ENCODE measurements at places on chromosomes 7 and 10. TPM values are rescaled to one million over a fixed set of nuclear protein-coding genes. Genes with fewer than 3 reads are reported as not detected.

GRCh38 chr10:35316218-35316967 is 19.9 kb upstream of the CCNY start:
- no peak for DNase-seq

DNA sequence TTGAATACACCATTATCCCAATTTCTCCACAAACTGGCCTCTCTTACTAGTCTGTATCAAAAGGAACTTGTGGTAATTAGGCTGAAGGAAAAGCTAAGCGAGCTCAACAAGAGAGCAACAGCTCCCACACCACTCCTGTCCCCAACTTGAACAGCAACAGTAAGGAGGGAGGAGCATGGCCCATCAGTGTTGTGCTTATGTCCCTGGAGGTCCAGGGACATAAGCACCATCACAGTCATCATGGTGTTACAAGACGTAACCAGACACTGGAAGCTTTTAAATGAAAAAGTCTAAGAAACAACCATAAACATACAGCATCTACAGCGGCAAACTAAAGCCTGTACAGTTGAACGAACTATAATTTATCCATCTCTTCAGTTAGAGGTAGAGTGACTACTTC is 989 bp downstream of the ERLIN1 start:
- DNase-seq: peak; percentile 12

DNA sequence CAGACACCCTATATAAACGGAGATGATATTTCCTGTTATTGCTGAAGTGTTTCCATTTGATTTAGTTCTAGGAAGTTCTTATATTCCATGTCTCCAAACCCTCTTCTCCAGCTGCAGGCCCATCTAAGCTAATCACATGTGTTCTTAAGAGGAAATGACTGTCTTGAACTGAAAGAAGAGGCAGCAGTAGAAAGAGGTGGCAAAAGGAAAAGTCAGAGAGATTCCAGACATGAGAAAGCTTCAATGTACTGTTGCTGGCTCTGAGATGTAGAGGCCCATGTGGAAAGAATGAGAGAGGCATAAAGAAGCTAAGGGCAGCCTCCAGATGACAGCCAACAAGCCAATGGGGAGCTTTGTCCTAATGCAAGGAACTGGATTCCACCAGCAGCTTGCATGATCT is 287.2 kb downstream of the GFRA1 start:
- no peak for DNase-seq

GRCh38 chr7:115356139-115356746 is 434.3 kb downstream of the MDFIC start:
- peak; percentile 21 for DNase-seq

DNA sequence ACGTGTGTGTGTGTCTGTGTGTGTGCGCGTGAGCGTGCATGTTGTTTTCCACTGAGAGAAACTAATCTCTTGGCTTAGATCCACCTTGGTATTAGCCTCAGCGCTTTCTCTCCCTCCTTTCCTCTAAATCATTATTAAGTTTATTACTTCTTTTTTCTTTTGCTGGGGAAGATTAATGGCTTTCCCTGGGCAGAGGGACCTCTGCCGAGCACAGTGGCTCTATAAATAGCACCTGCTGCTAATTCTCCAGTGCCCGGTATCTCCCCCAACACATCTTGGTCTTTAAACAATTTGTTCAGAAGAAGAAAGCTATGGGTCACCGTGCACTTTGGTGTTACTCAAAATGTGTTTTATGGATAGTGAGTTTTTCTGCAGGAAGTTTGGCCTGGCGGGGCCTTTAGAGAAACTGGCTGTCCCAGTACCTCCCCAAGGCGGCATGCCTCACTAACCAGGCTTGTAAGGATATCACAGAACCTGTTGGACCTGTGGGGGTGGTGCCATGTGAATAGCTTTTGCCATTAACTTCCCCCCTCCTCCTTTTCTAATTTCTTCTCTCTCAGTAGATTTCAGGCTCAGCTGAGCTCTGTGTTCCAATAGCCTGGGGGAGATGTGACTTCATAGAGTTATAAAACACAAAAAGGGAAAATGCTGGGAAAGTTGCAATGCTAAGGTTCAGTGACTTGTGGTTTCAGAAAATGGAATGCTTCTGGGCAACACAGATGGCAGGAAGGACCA is 70.1 kb upstream of the RAB11FIP2 start:
- no peak for DNase-seq

DNA sequence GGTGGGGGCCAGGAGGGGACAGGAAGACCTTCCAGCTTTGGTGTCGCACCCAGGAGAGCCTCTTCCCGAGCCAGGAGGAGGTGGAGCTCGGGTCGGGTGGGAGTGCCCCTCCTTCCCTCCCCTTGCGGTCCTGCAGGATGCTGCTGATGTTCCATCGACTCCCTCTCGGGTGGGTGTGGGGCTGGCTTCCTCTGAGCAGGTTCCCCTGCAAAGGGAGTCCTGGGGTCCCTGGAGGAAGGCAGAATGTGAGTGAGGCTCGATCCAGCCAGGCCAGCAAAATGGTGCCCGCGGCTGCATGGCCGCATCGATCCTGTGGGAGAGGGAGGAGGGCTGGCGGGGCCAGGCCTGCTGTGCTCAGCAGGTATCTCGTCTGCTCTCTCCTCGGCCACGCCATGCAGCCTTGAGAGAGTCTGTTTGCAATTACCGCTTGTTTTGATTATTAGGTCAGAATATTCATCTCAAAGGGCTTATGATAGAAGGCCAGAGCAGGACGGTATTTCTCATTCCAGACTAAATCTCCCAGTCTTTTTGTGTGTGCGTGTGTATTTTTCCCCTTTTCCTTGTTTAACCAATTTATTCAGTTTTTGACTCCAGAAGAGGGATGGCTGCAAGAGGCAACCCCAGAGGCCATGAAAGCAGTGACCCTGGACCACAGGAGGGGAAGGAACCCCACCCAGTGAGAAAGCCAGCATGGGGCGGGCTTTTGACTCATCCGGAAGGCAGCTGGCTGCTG is 137.3 kb upstream of the ZMIZ1 start:
- DNase-seq: no peak

DNA sequence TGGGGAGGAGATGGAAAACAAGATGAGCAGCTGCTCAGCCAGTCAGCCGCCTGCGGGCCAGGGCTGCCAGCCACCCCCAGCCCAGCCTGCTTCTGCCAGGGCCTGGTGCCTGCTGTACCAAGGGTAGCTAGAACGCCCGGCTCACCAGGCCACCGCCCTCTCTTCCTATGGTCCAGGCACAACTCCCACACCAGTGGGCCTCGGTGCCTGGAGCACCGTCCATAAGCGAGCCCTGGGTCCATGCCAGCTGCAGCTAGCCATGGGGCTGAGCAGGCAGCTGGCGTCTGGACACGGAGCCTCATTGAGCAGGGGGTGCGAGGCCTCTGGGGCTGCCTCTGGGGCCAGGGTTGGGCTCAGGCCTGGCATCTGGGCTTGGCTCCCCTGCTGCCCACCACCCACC is 8.5 kb upstream of the RABGEF1 start:
- no peak for DNase-seq

- DNase-seq: no peak
These were observed 59.4 kb upstream of the CAMK2B start for GRCh38 chr7:44384586-44385433.

GRCh38 chr10:34121125-34121753 is 693.9 kb downstream of the PARD3 start:
- no peak for DNase-seq

- DNase-seq: no peak
These were observed 334.1 kb upstream of the TPK1 start for GRCh38 chr7:145169908-145170307.

- no peak for DNase-seq
These were observed 380.1 kb downstream of the HPSE2 start for GRCh38 chr10:98855403-98856189.

GRCh38 chr7:148318838-148319237 is 271.7 kb upstream of the C7orf33 start:
- no peak for DNase-seq

- DNase-seq: peak; percentile 82
These were observed 34.4 kb upstream of the SLF2 start for GRCh38 chr10:100878291-100878910.

DNA sequence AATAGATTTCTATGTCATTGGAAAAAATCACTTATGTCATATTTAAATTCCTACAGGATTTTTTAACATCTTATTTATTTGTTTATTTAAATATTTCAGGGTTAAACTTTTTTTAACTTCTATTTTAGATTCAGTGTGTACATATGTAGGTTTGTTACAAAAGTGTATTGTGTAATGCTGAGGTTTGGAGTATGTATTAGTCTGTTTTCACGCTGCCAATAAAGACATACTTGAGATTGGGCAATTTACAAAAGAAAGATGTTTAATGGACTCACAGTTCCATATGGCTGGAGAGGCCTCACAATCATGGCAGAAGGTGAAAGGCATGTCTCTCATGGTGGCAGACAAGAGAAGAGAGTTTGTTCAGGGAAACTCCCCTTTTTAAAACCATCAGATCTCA is 65.4 kb downstream of the MGAM2 start:
- DNase-seq: no peak

DNA sequence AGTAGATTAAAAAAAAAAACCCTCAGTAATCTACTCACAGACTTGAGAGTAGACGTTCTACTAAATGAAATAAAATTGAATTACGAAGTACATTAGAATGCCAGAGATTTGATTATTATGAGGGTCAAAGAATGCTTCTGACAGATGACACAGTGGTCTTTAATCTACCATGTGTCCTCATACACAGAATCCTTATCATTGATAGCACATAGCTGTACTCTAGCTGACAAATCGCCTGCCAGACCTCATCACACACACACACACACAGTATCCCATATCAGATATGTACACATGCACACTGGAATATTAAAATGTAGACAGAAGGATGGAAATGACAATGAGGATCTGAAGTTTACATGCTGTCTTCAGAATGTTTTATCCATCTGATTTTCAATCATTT is 104.6 kb downstream of the SORCS1 start:
- no peak for DNase-seq

DNA sequence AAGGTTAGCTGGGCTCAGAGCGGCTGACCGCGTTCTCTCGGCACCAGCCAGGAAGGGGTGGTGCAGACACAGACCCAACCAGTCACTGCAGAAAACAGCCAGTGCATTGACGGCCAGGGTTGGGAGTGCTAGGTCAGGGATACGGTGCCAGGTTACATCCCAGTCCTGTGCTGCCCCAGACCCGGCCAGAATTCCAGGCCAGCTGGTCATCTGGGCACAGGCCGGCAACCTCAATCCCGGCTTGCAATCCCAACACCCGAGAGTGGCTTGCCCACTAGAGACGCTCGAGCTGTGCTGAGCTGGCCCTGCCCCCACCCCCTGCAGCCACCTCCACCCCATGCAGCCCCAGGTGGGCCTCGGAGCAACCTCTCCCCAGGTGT is 3.8 kb downstream of the PRAP1 start:
- DNase-seq: no peak

- no peak for DNase-seq
These were observed 3.3 kb downstream of the HILPDA start for GRCh38 chr7:128458956-128459355.

GRCh38 chr10:77286531-77287508 is 350.8 kb downstream of the KCNMA1 start:
- DNase-seq: no peak

DNA sequence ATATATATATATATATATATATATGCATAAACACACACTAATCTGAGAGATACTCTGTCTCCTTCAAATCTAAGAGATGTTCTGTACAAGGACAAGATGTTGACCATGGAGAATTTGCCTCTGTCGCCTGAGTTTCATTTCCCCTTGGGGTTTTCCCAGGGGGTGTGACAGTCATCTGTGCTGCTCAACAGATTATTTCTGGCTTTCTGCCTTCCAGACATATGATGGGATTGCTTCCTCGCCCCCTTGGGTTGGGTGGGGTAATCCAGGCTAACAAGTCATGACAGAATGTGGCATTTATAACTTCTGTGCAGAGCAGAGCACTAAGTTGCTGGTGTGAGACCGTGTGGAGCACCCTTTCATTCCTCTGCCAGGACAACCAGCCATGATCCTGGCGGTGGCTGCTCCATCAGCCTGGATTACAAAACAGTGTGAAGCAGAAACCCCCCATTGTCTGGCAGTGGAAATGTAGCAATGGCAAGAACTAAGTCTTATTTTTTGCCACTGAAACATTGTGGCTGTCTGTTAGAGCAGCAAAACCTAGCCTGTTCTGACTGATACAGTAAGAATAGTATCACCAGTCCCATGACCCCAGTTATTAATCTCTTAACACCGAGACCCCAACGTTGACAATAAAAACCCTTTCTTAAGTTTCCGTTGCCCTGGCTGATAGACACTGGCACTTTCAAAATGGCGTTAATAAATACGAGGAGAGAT is 13.7 kb upstream of the USP6NL start:
- DNase-seq: no peak

GRCh38 chr7:94706996-94707740 is 51.2 kb upstream of the SGCE start:
- no peak for DNase-seq

DNA sequence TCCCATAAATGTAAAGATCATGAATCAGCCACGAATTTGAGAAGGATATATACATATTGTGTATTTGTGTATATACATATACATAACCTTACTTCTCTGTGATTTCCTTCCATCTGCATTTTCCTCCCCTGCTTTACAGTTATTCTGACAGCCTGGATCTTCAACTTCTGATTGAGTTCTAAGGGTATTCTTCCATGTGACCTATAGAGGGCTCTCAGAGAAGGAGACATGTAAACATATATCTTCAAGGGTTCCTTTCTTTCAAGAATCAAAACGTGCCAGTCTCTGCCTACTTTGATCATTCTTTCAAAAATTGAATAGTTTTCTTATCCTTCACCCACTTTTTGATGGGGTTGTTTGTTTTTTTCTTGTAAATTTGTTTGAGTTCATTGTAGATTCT is 453.7 kb upstream of the POT1 start:
- DNase-seq: no peak

GRCh38 chr7:98841179-98841997 is 28.4 kb downstream of the TMEM130 start:
- no peak for DNase-seq

GRCh38 chr10:48187713-48188485 is 86.6 kb downstream of the FRMPD2 start:
- DNase-seq: no peak

GRCh38 chr10:79126351-79127080 is 57.8 kb downstream of the ZMIZ1 start:
- no peak for DNase-seq

DNA sequence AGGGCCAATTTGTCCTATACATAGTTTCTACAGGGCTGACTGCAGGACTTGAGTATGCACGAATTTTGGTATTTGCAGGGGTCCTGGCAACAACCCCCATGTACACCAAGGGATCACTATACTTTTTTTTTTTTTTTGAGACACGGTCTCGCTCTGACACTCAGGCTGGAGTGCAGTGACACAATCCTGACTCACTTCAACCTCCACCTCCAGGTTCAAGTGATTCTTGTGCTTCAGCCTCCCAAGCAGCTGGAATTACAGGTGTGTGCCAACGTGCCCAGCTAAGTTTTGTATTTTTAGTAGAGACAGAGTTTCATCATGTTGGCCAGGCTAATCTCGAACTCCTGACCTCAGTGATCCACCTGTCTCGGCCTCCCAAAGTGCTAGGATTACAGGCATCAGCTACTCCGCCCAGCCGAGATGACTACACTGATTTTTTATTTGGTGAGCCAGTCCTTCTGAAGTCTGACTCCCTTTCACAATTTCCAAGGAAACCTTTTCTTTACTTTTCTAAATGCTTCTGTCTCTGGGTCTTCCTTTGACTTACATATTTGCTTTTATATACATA is 19.8 kb downstream of the CFAP70 start:
- peak; percentile 6 for DNase-seq

The BEND7 gene
- total RNA-seq: 13.8 TPM

The TFR2 gene
- total RNA-seq: 11.8 TPM

The MNX1 gene
- 7.7 TPM for total RNA-seq

The CRPPA gene
- total RNA-seq: 1.6 TPM

The OR6B1 gene
- total RNA-seq: not detected

The ARHGEF5 gene
- 44.2 TPM for total RNA-seq

The AKR1E2 gene
- 5.0 TPM for total RNA-seq

The RARRES2 gene
- 2.1 TPM for total RNA-seq

The AKR1C1 gene
- 2.1 TPM for total RNA-seq

The CPN1 gene
- 0.12 TPM for total RNA-seq

The GIMAP8 gene
- total RNA-seq: 0.15 TPM

The SVIL gene
- 27.0 TPM for total RNA-seq
